ENCODE measurements at places on chromosomes 3 and 15. TPM values are rescaled to one million over a fixed set of nuclear protein-coding genes. Genes with fewer than 3 reads are reported as not detected.

DNA sequence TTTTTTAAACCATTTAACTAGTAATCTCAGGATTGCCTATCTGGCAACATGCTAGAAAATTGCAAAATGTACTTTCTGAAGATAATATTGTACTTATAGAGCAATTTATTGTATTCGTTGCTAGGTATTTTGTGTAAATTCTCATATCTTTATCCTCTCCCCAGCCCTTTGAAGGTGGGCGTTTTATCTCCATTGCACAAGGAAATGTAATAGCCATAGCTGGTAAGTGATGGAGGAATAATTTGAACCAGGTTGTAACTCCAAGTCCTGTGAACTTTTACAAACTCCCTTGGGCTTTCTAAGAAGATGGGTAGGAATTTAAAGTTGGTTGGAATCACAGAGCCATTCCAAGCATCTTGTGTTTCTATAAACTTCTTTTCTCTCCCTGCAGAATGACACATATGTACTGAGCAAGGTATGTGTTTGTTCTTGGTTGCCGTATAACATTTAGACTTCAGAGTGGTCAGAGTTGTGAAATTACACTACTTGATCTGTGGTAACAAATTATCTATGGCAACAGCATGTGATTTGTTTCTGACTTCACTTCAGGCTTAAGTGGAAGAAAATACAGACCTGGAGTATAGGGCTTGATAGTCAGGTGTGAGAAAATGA, 170.9 kb downstream of the AKAP13 start:
- no peak for DNase-seq

DNA sequence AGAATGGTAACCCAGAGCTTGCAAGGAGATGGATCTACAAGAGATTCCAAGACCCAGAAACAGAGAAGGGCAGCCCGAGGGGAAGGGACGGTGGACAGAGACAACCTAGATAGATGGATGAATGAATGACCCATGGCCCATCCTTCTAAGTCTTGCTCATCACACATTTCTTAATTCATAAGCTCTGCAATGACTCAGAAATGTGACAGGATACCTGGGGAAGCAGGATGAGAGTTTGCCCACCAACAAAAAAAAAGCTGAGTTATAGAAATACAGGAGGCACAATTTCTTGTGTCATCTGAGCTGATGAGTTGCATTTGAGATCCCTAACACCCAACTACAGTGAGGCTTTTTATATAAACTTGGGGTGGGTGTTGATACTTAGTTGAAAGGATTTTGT, 76.6 kb downstream of the CNTN3 start:
- DNase-seq = no peak

GRCh38 chr3:136247855-136248590, 2.1 kb upstream of the PCCB start:
- no peak for DNase-seq

Gene GOLGA6B
- 0.19 TPM for polyA plus RNA-seq

Gene HTR3E
- 0.04 TPM for polyA plus RNA-seq

Gene CNTN6
- 2.2 TPM for polyA plus RNA-seq

DNA sequence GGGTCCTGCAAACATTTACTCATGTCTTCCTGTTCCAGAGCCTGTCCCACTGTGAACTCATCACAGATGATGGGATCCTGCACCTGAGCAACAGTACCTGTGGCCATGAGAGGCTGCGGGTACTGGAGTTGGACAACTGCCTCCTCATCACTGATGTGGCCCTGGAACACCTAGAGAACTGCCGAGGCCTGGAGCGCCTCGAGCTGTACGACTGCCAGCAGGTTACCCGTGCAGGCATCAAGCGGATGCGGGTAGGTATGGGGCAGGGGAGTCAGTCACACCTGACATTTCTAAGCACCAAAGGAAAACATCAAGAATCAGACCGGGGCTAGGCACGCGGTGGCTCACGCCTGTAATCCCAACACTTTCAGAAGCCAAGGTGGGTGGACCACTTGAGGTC, 56.3 kb downstream of the UBP1 start:
- DNase-seq = no peak

- peak; percentile 4 for DNase-seq
Observed at GRCh38 chr15:76930831-76931396, 635 bp upstream of the RCN2 start.

GRCh38 chr15:58773024-58773423, 1.9 kb downstream of the MINDY2 start:
- DNase-seq = no peak

Gene HACD3
- polyA plus RNA-seq = 161 TPM

Gene P2RY12
- 2.8 TPM for polyA plus RNA-seq

Gene GOLGA6A
- polyA plus RNA-seq = 0.06 TPM

- DNase-seq = no peak
Observed at GRCh38 chr3:25751725-25752124, 31.5 kb downstream of the NGLY1 start.

GRCh38 chr3:4001976-4002375, 202.7 kb downstream of the LRRN1 start:
- DNase-seq = no peak

GRCh38 chr3:195421400-195421799, 21.4 kb downstream of the ACAP2 start:
- no peak for DNase-seq

DNA sequence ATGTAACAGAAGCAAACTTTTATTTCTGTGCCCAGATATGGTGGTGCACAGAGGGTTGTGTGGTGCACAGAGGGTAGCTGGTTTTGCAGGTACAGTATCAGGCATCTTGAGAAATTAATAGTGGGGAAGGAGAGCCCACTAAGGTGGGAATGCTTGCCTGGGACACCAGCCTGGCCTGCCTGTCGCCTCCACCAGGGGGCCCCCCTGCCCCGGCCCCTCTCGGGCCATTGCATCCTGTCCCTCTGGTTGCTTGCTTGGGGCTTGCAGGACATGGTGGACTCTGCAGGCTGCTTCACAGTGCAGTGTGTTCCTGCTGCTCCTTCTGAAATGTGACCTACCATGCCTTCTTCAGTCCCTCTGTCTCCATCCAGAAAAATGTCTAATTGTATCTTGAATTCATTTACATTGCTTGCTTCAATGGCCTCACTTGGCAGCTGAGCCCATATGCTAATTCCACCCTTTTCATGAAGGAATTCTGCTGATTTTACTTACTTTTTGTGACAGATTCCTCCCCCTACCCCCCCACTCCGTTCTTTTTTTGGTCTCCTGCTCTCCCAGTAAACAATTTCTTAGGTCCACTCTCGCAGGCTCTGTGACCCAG, 73.6 kb downstream of the EEFSEC start:
- DNase-seq = no peak

DNA sequence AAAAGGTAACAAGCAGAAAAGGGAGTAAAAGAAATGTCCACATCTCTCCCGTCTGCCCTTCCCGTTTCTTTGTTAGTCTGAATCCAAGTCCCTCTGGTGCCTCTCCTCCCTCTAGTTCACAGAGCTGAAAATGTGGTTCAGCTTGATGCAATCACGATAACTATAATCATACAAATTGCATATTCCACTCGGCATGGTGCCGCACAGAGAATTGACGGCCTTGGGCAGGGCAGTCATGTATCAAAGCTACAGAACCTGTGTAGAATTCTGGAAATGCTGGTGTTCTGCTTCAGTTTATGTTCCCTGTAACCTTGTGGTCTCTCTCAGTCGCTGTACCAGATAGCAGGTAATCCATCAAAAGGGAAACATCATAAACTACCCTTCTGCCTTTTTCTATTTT, 562.9 kb upstream of the CBLB start:
- DNase-seq = no peak

GRCh38 chr15:40922608-40923005, 6.5 kb upstream of the DLL4 start:
- no peak for DNase-seq

DNA sequence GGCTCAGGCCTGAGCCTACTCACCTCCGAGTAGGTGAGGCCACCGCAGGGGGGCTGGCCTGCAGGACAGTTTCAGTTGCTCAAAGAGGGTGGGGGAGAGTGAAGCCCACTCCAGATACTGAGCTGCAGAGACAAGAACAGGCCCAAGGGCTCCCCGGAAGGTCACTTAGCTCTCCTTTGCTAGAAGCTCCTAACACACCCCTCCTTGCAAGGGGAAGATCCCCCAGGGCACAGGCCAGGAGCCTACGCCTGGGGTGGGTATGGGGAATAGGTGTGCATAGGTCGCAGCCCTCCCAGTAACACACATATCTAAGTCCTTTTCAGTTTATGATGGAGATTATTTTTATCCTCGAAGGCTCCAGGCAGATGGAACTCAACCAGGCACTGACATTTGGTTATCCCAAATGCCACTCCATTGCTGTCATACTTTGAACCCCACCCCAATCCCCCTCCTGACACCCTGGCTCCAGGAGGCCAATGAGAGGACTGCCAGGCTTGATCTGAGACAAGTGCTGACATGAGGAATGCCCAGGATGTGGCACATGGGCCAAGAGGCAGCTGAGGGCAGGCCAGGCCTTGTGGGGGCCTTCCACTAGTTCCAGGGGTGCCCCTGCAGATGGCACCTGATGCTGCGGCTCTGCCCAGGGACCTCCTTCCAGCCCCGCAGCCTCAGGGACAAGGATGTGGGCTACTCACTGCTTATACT, 1.1 kb upstream of the MUSTN1 start:
- DNase-seq = no peak
